ENCODE measurements at places on chromosomes 16 and 17. TPM values are rescaled to one million over a fixed set of nuclear protein-coding genes. Genes with fewer than 3 reads are reported as not detected.
A peak's percentile ranks its signal among the peaks of the same experiment; 100 is the strongest.

GRCh38 chr16:48597563-48598387 is 12.2 kb downstream of the N4BP1 start:
- DNase-seq: no peak

GRCh38 chr16:25542306-25542705 is 149.5 kb upstream of the HS3ST4 start:
- no peak for DNase-seq

DNA sequence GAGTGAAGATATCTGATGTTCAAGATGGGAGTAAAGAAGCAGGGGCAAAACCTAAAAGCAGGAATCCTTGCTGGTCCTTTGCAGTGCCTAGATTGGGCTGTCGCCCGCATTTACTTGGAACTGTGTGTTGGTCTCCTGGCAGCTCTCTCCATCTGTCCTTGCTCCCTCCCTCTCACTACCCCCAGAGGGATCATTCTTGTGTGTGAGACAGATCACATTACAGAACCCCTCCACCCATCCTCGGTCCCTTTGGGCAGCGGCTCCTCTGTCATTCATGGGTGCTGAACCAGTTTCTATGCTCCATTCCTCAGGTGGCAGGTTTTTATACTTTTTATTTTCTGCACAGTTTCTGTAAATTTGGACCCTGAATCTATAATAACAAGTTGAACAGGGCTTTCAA is 99.4 kb upstream of the MYOCD start:
- DNase-seq: no peak

DNA sequence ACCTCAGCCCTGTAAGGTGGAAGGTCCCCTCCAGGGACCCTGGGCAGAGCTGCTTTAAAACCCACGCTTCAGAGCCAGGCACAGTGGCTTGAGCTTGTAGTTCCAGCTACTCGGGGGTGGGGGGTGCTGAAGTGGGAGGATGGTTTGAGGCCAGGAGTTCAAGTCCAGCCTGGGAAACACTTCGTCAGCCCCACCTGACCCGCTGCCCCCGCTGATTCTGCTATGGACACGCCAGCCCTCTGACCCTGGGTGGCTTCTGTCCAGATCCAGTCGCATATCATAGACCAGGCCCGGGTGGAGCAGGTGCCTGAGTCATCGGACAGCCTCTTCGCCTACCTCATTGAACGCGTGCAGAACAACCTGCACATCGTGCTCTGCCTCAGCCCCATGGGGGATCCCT is 35.2 kb upstream of the KDM6B start:
- DNase-seq: no peak

DNA sequence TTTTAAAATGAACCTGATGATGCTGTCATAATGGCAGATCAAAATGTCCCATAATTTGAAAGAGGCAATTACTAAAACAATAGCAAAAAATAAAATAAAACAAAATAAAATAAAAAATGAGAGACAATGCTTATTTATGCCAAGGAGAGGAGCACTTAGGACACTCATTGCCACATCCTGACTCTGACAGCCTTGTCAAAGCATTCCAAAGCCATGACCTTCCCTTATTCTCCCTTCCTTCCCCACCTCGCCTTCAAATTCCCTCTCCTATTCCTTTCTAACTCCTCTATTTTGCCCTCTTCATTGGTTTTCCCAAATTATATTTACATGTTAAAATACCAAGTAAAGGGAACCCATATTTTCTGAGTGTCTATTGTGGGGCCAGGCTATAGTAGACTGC is 220.0 kb downstream of the CDH13 start:
- DNase-seq: no peak

DNA sequence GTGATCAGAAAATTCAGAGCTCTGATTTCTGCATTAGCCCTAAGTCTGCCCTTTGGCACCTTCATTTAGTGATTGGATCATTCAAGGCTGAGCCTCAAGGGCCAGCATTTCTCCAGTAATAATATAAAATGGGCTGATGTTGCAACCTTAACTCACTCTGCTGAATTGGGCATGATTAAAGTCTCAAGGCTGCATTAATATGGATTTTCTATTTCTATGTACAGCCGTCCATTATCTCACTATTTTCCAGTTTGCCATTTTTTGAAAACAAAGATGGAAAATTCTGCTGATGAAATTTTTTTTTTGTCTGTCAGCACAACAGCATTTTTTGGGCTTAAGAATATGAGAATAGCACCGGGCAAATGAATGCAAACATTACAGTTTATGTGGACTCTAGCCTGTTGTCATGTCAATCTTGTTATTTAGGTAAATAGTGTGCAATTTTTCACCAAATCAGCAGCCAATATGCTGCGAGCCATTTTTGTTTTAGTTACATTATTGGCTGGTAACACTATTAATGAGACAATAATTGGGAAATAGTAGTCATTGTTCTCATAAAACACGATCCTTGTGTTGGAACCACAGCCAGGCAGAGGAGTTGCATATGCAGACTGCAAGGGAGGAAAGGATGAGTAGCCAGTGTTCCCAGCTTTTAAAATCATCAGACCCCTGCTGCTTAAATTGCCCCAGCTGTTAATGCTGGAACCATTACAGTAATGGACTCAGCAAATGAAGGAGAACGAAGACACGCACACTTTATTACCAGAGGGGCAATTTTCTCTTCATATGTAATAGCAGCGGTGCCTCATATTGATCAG is 10.5 kb downstream of the FTO start:
- no peak for DNase-seq

DNA sequence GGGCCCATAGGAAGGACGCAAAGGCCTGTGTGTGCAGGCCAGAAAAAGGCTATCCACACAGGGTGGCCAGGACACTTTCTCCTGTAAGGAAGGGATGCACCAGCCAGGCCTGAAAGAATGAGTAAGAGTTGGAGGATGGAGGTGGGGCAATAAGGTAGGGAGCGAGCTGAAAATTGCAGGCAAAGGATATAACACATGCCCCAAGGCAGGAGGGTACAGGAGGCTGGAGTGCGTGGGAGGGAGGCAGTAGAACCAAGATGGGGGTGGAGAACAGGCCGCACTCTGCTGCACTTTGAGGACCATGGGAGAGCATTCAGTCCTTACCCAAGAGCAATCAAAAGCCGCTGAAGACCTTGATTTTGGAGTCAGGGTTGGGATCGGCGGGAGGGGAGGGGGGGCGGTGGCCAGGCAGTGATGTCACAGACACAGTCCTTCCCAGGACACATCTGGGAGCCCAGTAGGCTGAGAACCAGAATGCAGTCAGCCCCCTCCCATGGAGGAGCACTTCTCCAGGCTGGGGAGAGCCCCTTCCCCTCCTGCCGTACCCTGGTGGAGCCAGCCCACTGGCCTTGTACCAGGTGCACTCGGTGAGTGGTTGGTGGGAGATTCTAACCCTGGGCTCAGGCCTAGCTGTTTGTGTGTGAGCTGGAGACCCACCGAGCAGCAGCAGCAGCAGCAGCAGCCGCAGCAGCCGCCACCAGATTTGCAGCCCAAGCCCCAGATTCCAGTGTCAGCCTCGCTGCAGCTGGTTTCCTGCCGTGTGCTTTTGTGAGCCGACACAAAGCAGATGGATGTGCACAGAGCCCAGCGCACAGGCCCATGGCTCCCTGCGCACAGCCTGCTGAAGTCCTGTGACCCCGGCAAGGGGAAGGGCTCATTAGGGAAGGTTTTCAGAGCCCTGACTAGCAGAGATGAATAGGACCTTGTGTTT is 17.5 kb downstream of the ANKRD40 start:
- no peak for DNase-seq

DNA sequence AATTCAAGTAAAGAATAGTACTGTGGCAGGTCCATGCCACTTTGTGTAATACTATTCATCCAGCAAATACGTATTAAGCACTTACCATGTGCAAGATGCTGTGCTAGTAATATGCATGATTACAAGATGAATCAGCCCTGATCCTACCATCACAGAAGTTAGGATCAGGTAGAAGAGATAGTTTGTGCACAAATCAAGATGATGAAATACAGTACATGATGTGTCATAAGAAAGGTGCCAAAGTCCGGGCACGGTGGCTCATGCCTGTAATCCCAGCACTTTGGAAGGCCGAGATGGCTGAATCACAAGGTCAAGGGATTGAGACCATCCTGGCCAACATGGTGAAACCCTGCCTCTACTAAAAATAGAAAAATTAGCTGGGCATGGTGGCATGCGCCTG is 10.9 kb downstream of the COG4 start:
- no peak for DNase-seq

DNA sequence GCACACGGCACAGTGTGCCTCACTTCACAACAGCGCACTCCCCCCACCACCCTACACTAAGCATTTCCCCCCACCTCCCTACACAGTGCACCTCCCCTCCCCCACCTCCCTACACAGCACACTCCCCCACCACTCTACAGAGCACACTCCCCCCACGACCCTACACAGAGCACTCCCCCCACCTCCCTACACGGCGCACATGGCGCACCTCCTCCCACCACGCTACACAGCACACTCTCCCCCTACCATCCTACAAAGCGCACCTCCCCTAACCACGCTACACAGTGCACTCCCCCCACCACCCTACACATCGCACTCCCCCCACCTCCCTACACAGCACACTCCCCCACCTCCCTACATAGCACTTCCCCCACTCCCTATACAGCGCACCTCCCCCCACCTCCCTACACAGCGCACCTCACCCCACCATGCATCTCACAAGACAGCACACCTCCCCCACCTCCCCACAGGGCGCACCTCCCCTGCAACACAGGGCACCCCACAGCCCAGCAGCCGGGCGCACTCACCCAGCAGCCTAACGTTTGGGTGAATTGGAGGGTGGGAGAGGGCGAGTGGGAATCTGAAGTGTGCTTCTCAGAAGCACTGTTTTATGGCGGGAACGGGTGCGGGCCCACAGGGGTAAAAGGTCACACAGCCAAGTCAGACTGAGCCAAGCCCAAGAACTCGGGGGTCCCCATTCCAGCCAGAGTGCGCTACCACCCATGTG is 10.3 kb downstream of the KNOP1 start:
- DNase-seq: no peak

DNA sequence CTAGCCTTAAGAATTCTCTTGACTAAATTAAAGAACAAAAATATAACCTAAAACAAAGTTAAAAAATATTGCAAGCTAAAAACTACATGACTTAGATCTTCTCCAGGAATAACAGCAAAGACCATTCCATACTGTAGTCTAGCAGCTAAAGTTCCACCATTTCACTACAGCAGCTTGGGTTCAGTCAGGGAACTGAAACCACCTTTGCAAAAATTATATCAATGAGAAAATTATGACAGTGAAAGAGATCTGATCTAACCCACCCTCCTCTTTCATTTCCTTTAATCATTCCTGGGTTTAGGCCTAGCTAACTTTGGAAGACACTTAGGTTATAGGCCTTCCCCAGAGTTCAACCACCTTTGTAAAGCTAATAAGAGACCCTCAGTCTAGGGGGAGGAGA is 36.3 kb upstream of the NOS2 start:
- DNase-seq: no peak

DNA sequence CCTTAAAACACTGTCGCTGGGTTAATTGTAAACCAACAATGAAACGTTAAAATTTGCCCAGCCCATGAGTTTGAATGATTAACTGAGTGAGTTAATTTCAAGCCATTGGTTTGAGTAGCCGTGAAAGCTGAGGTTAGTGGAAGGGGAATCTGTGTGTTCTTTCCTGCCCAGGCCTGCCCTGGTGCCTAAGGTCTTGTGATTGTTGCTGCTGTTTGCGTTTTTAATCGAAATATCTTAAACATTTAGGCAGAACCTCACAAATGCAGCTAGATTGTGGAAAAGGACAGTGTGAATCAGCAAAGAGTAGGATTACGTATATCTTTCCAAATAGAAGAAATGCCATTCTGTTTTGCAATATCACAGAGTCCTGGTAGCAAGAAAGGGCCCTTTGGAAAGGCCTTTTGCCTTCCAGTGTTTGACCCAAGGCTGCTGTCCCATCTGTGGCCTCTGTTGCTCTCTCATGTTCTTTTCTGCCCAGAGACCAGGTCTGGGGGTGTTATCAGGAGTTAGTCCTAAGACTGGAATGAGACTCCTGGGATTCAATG is 113.8 kb downstream of the MSI2 start:
- DNase-seq: no peak

- peak; percentile 26 for DNase-seq
These were observed 21.2 kb downstream of the MEAK7 start for GRCh38 chr16:84482951-84483881.

DNA sequence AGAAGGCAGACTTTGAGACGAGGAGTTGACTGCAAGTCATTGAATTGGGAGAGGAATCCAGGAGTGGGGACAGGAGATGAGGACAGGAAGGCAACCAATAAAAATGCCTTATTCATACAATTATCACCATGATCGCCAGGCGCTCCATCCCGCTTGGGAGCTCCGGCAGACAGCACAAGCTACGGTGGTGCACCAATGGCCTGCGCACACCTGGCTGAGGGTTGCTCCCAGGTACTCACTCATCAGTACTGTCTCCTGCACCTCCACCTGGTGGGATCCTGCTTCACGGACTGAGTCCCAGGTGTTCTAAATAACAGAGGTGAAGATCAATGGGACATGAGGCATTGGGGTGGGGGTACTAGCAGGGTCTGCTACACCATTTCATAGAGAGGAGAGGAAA is 160.0 kb upstream of the TNRC6C start:
- DNase-seq: peak; percentile 20

DNA sequence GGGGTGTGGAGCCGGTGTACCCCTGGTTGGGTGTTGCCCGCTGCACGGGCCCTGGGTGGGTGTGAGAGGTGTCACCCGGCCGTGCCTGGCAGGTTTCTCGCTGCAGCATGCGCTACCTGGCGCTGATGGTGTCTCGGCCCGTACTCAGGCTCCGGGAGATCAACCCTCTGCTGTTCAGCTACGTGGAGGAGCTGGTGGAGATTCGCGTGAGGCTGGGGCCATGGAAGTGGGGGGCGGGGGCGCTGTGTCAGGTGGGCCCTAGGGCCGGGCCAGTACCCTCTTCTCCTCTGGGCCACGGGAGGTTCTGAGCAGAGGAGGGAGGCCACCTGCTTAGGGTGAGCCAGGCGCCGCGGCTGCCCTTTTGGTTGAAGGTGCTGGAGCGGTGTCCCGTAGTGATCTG is 13.4 kb downstream of the DEF8 start:
- no peak for DNase-seq

DNA sequence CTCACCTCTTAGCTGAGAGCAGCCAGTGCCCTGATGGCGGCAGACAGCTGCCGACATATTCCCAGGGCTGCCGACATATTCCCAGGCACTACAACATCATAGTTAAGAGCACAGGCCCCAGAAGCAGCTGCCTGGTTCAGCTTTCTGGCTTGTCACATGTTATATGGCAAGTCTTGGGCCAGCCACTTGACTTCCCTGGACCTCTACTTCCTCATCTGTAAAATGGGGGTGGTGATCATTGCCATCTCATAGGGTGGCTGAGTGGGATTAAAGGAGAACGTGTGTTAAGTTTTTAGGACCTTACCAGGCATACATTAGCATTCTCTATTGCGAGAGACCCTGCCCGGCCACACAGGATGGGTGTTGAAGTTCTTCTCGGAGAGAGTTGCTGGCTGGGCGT is 19.1 kb downstream of the CDIPT start:
- no peak for DNase-seq

CACNG1 gene
- total RNA-seq: not detected

C16orf54 gene
- 0.65 TPM for total RNA-seq

MYH8 gene
- total RNA-seq: not detected

PIK3R5 gene
- 2.5 TPM for total RNA-seq

LGALS9B gene
- not detected for total RNA-seq

TBC1D3L gene
- 7.4 TPM for total RNA-seq
